8988T (cell line): ENCODE measurements at places on chromosomes 6 and 20.

DNA sequence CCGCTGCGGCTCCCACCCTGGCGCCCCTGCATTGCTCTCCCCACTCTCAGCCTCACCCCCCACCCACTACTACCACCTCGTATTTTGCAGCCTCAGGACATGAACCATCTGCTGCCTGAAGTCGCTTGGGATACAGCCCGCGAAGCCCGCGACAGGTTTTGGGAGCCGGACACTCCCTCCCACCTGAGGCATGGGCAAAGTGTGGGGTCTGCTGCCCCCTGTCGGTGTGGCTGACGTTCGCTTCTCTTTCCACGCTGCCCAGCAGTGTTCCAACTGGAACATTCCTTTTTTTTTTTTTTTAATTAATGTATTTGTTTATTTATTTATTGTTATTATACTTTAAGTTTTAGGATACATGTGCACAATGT lies 15.3 kb upstream of the LPA start:
- DNase-seq: no peak

GRCh38 chr6:11478586-11478985 lies 59.0 kb upstream of the TMEM170B start:
- no peak for DNase-seq

GRCh38 chr6:167856999-167857660 lies 30.4 kb downstream of the AFDN start:
- DNase-seq: no peak

DNA sequence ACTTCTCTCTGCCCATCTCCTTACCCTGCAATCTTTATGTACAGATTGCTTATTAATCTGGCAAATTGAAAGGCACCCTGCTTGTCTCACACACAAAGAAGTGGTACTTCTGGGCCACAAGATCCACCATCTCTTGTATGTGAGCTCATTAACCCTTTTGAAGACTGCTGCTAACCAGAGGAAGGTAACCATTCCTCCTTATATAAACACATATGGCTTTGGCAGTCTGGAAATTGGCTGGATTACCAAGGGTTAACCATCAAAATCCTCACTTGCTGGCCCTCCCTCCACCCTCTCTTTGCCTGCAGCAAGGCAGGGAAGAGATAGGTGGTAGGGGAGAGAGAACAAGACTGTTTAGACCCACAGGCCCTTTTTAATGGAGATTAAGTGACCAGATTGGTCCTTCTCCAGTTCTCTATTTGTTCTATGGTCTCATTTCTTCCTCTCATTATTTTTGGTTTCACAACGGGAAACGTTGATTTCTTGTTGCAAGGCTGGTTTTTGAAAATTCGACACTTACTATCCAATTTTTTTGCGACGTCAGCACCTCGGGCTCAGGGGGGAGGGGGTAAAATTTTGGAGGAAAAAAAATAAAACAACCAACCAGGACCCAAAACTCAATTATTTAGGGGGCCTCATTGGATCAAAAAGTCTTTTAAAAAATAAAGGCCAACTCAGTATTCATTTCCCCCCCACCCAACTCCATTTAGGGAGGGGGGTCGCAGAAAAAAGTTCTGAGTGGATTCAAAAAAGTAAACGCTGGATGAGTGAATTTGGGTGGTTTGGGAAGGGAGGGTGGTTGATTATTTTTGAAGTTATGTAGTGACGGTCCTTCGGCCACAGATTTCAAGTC lies 859 bp downstream of the PPP1R10 start:
- no peak for DNase-seq

DNA sequence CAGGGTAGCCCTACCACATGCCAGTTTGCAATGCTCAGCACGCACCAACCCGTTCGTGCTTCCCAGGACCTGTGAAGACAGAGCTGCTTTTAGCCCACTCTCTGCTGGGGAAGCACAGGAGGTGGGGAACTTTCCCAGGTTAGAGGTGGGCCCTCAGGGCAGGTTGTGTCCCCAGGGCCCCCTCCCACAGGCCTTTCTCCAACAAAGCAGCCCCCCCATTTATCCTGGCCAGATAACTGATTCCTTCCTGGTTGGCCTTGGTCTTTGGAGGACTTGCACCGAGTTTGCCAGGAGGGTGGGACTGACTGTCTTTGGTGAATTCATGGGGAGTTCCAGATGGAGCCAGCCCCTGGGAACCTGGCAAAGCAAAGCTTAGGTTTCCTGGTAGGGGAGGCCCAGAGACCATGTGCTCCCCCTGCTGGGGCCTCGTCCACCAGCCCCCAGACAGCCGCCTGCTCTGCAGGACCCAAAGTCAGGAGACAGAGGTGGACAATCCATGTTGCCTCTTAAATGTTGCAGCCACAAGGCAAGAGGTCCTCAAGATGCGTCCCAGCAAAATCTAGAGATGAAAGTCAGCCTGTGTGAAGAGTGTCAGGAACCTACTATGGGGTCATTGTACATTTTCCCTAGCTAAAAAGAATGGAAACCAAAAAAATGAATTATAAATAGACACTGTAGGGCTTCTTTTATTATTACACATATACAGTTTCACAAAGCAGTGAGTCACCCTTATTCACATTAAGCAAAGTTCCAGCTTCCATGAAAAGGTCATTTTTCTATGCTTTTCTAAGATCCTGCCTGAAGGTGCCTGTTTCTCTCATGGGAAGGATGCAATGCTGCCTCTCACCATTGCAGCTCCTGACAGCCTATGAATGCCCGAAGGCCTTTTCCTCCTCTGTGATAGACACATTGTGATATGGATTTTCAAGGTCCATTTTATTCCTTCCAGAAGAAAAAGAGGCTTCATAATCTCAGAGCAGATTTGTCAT lies 497.8 kb downstream of the PREX1 start:
- DNase-seq: peak; percentile 66

DNA sequence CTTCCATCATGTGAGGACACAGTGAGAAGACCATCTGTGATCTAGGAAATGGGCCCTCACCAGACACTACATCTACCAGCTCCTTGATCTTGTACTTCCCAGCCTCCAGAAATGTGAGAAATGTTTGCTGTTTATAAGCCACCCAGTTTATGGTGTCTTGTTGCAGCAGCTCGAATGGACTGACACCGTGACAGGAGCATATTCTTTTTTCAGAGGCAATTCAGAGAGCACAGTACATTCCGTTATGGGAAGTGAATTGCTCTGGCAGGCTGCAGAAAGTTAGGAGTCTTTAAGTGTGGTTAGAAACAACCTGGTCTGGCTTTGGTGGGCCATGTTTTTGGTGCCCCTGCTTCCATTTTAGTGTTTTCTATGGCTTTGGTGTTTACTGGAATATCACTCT lies 75.1 kb downstream of the FIG4 start:
- DNase-seq: no peak

GRCh38 chr6:1858196-1858595 lies 248.5 kb downstream of the FOXC1 start:
- DNase-seq: no peak

DNA sequence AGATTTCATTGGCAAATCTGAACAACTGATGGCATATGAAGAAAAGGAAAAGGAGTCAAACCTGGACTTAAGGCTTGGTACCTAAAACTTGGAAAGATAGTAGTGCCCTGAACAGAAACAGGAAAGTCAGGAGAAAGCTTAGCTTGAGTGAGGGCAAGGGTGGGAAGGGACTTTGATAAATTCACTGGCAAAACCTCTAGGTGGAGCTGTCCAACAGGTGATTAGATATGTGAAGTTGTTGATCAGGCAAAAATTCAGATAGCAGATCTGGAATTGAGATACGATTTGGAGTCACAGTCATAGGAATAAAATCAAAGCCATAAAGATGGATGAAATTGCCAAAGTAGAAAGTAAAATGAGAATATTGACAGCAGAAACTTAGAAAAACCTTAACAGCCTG lies 16.1 kb upstream of the ZNF292 start:
- DNase-seq: no peak

DNA sequence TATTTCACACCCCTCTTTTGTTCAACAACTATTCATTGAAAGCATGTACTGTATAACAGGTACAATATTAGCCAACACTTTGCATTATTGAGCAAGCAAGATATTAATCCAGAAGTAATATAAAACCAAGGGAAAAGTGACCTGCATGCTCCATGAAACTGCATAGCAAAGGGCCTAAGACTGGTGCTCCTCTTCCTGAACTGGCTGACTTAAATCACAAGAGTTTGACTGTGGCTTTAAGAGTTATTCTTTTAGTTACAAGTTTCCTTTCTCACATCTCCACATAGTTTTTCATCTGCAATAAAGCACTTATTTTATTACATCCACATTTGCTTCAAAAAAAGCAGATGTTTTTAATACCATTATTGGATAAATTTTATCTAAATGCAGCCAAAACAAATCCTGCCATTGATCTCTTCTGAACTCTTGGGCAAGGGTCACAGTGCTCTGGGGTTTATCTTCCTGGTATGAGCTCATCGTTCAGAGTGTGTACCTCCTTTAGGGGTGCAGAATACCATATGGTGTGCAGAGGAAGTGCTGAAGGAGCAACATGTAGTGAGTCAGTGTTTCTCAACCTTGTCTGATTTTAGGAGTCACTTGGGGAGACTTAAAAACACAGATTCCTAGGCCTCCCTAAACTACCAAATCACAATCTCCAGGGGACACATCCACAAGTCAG lies 1225.9 kb upstream of the MAP3K7 start:
- DNase-seq: no peak

DNA sequence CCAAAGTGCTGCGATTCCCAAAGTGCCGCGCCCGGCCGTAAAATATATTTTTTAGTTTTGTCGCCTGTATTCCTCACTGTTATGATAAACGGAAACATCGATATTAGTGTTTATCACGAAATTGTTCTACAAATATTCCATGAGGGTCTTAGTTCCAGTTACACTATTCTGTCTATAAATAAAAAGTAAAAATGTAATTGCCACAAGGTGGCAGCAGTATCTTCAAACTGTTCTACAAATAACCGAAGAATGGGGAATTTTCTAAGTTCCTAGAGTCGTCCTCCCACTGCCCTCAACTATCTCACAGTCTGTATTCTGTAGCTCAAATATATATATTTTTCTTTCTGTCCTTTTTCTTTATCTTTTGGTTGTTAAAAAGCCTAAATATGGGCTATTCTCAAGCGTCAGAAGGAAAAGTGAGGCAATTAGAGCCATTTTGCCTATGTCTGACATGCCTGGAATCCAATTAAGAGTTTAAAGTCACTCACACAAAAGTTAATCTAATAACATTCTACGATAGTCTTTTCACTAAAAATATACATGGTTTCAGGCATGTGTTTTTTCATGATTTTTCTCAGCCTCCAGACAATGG lies 14.2 kb upstream of the FAM162B start:
- DNase-seq: no peak

- DNase-seq: no peak
Observed at GRCh38 chr6:100768816-100769351, 112.2 kb downstream of the ASCC3 start.

GRCh38 chr6:15020119-15020770 lies 225.6 kb upstream of the JARID2 start:
- no peak for DNase-seq

GRCh38 chr20:35700625-35701148 lies 1.5 kb downstream of the ROMO1 start:
- DNase-seq: no peak

DNA sequence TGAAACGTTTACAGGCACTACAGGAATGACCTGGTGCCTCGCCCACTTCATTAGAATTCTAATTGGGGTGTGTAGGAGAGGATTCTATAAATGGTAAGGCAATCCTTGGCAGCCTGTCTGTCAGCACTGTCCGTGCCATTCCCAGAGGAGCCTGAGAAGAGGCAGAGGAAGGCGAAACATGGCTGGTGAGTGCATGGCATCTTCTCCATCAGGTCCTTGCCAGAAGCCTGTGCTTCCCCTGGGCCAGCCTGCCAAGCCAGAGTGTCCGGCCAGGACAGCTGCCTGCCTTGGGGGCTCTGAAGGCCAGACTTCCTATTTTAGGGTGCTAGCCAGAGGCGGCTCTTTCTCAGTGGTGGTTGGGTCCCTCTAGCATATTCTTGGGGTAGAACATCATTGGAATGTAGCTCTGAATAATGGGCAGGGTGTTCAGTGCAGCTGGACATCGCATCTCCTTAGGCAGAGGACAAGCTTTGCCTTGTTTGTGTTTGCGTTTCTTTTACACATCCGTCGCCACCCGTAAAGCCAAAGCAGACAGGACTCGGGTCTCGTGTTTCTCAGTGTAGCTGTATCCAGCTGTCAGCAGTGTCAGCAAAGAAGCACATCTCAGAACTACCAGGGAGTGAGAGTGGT lies at the start of gene TGM3:
TGM3 (plus strand) TSS at position 116 of the 630 bp plus-strand sequence; CDS start at position 179, 63 bp downstream.
- DNase-seq: no peak

DNA sequence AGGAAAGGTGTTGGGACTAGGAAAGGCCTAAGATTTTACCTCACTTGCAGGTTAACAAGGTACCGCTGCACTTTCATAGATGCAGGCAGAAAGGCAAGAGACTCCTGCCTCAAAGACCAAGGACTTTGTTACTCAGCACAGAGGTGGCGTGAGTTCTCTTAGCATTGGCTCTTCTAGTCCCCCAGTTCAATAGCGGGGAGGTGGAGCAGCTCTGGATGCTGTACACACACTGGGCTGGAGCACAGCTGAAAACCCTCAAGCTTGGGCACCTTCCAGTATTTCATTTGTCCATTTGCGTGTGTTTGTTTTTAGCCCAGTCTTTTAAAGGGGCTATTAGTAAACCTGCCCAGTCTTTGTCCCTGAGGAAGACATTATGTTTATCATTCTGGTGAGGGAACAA lies 345.2 kb downstream of the FARS2 start:
- no peak for DNase-seq

GRCh38 chr6:38319256-38320212 lies 320.2 kb downstream of the BTBD9 start:
- no peak for DNase-seq

DNA sequence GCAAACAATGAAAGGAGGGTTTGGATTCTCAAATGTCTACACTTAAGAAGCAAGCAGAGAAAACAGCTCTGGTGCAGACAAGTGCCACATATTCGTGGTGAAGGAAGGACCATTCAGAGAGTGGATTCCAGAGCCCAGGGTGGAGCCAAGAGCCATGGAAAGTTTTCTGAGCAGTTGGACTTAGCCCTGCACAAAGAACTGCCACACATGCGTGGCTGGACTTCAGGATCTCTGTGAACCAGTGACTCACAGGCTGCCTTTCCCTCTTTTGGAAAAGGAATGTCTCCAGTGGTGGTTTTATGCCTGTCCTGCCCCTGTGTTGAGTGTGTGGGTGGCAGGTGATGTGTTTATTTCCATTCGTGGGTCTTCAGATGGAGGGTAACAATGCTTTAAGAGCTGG lies 489.5 kb downstream of the CDH26 start:
- no peak for DNase-seq

DNA sequence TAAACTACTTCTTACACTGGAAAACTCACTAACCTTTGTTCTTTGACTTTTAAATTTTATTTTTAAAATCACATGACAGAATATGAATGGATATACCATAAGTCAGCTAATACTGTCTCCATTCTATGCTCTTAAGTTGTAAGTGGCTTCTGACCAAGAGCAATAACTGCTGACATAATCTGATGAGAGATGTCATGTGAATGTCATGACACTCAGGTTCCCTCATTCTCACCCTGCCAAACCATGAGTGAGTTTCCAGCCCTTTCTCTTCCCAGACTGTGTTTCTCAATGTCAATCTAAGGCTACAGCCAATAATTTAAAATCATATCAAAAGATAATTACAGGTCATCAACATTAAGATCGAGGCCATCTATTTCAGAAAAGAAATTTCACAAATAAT lies 39.7 kb downstream of the KIF16B start:
- no peak for DNase-seq

- DNase-seq: no peak
Observed at GRCh38 chr6:121438869-121439268, 3.4 kb downstream of the GJA1 start.

GRCh38 chr20:47263465-47264084 lies 92.9 kb downstream of the ZMYND8 start:
- DNase-seq: no peak

- DNase-seq: no peak
Observed at GRCh38 chr20:21272279-21272678, 30.9 kb upstream of the XRN2 start.

GRCh38 chr6:133274813-133275212 lies 33.7 kb downstream of the EYA4 start:
- no peak for DNase-seq
